ENCODE measurements at places on chromosomes 3 and 15.

- DNase-seq = no peak
These were observed 7.6 kb downstream of the MAN2C1 start for GRCh38 chr15:75360856-75361255.

- DNase-seq = no peak
These were observed 36.5 kb downstream of the GASK1A start for GRCh38 chr3:43015572-43015971.

- DNase-seq = no peak
These were observed 31.7 kb downstream of the ATP11B start for GRCh38 chr3:182824957-182825356.

DNA sequence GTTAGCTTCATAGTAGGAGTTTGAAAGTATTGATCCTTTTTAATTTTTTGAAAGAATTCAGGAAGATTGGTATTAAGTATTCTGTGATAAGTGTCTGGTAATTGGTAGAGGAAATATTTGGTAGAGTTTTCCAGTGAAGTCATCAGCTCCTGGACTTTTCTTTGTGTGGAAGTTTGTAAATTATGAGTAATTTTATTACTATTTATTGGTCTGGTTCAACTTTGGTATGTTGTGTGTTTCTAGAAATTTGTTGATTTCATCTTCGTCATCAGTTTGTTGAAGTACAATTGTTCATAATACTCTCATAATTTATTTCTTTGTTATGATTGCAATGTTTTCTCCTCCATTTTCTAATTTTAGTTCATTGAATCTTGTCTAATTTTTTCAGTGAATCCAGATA, 832.0 kb downstream of the OTOL1 start:
- DNase-seq = no peak

- DNase-seq = no peak
These were observed 481.4 kb upstream of the ALCAM start for GRCh38 chr3:104885214-104885814.

- no peak for DNase-seq
These were observed 27.4 kb downstream of the ZXDC start for GRCh38 chr3:126448136-126448892.

DNA sequence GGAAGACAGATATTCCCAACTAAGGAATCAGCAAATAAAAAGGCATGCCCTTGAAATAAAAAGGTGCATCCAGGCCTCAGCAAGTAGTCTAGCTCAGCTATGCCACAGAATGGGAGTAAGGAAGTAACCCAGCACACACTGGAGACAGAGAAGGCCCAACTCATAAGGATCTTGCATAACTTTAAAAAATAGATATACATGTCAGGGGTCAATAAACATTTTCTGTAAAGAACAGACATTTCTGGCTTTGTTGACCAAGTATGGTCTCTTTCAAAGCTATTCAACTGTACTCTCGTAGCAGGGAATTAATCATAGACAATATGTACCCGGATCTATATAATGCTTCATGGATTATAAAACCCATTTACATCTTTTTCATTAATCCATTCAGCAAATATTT, 449.3 kb downstream of the TAFA4 start:
- DNase-seq = no peak

GRCh38 chr15:77578641-77579372, 53.9 kb downstream of the LINGO1 start:
- no peak for DNase-seq

DNA sequence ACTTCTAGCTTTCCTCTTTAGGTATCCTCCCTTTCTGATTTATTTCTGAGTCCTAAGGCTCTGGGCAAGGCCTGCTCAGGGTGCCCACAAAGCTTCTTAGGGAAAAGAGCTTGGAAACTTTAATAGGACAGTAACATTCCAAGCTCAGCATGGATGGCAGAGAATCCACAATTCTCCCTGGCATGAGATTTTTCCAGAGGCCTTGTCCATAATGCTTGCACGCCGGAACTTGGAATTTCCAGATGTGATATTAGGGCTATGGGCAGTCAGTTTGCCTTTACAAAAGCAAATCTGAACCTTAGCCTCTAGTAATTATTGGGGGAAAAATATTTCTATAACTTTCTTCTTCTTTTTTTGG, 139.0 kb upstream of the RBMS3 start:
- DNase-seq = no peak

Data from brain pericyte (primary cell).